ENCODE measurements at places on chromosomes 5 and 9. TPM values are rescaled to one million over a fixed set of nuclear protein-coding genes. Genes with fewer than 3 reads are reported as not detected.

Gene NOP16
- total RNA-seq = 16.7 TPM

- DNase-seq = no peak
Observed at GRCh38 chr9:135335691-135336181, 143.8 kb upstream of the PPP1R26 start.

- no peak for DNase-seq
Observed at GRCh38 chr5:81650987-81651386, 99.9 kb downstream of the SSBP2 start.

DNA sequence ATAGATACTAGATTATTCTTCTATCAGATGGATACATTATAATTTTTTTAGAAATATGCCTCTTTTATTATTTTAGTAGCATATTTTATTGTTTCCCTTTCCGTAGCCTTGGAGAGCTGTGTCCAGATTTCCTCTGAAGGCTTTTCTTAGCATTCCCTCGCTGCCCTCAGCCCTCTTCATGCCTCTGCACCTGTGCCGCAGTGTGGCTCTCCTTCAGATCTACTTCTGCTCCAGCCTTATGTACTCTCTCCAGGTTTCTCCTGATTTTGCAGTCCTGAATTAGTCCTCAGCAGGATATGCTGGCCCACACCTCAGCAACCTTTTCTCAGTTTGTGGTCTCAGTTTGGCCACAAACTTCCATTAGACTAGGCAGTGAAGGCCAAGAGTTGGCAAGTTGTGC is 1052.0 kb downstream of the TAF11L14 start:
- no peak for DNase-seq

GRCh38 chr5:84450617-84451414 is 66.1 kb upstream of the EDIL3 start:
- no peak for DNase-seq

DNA sequence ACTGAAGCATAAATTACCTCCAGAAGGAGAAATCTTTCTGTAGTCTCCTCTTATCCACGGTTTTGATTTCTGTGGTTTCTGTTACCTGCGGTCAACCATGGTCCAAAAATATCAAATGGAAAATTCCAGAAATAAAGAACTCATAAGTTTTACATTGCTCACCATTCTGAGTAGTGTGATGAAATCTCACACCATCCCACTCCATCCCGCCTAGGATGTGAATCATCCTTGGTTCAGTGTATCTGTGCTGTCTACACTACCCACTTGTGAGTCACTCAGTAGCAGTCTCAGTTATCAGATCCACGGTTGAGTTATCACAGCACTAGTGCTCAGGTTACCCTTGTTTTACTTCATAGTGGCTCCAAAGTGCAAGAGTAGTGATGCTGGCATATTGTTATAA is 371.2 kb downstream of the NFIB start:
- DNase-seq = no peak

- no peak for DNase-seq
Observed at GRCh38 chr5:153793699-153794098, 245.0 kb downstream of the FAM114A2 start.

DNA sequence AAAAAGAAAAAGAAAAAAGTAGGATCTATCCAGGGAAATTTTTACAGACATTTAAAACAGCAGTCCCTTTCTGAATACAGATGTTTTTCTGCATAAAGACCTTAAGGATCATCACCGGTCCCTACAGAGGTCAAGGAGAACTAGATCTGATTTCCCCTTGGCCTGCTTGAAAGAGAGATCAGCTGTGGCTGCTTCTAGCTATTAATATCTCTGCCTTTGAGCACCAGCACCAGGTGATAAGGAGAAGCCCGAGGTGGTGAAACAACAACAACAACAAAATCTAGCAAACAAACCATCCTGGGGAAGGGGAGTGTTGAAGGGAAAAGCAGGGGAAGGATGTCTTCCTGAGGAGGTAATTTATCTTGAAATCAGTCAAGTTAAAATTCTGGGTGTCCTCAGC is 42.1 kb downstream of the ZNF366 start:
- no peak for DNase-seq

Data from hematopoietic multipotent progenitor cell (in vitro differentiated cells).